ENCODE measurements at places on chromosomes 5 and 9.
A peak's percentile ranks its signal among the peaks of the same experiment; 100 is the strongest.

- peak; percentile 8 for DNase-seq
These were observed 822 bp upstream of the TNIP1 start for GRCh38 chr5:151081431-151082281.

- DNase-seq: no peak
These were observed 12.2 kb downstream of the TSPAN17 start for GRCh38 chr5:176659512-176659839.

- DNase-seq: no peak
These were observed 37.0 kb upstream of the CRB2 start for GRCh38 chr9:123318961-123319421.

- no peak for DNase-seq
These were observed 160.6 kb downstream of the COL23A1 start for GRCh38 chr5:178429491-178430185.

DNA sequence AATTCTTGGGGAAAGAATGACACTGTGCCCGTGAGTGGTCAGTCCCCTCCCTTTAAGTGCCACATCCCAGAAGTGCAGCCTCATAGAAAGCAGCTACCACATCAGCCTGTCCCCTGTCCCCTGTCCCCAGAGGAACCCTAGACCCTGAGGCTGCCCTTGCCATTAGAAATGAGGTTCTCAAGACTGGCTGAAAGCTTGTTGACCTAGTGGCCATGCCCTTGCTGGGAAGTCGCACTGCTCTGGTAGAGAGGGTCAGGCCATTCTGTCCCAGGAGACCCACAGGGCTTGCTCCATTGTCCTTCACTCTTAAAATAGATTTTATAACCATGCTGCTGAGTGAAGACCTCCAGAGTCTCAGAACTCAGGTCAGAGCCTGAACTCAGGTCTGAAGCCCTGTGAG lies 184.5 kb downstream of the RGS3 start:
- no peak for DNase-seq

DNA sequence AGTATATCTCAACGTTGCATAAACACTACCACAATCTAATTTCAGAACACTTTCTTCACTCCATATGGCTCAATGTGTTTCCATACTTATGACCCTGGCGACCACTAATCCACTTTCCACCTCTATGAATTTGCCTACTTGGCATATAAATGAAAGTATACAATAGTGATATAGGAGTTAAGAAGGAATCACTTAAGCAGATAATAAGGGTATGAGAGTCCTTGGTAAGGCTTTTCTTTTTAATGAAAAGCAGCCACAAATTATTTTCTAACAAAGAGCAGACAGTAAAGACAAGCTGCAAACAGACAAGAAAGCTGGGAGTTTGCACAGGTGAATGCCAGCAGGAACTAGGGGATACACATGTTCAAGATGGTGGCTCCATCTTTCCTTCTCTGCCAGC lies 615.1 kb upstream of the NUDT12 start:
- no peak for DNase-seq

GRCh38 chr5:134206627-134207160 lies 19.2 kb downstream of the PPP2CA start:
- DNase-seq: no peak

- DNase-seq: no peak
These were observed 140.6 kb upstream of the LIFR start for GRCh38 chr5:38697013-38697412.

- no peak for DNase-seq
These were observed 34.7 kb downstream of the NKD2 start for GRCh38 chr5:1043327-1043726.

GRCh38 chr5:150338546-150338945 lies 19.0 kb upstream of the TCOF1 start:
- no peak for DNase-seq

GRCh38 chr5:150131461-150131860 lies 24.2 kb downstream of the PDGFRB start:
- DNase-seq: no peak

GRCh38 chr9:112000743-112001142 lies 104.1 kb downstream of the UGCG start:
- DNase-seq: no peak

- DNase-seq: no peak
These were observed 39.2 kb downstream of the WDR36 start for GRCh38 chr5:111131356-111131755.

DNA sequence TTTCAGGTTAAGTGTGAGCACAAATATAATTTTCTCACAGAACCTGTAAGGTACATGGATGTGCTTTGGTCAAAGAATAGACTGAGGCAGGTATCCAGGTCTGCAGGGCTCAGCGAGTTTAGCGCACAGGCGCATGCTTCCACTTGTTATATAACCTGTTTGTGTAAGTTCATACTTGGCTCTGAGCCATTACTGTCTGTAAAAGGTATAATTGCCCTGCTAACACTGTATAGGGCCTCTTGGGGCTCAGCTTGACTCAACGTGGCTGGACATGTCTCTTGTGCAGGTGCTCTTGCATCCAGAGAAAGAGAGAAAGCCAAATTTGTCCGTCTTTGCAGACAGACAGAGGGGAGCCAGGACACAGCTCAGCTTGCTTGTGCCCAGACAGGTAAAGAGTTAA lies 759.6 kb downstream of the MTRR start:
- DNase-seq: no peak

GRCh38 chr9:77997611-77998284 lies 33.9 kb downstream of the GNAQ start:
- no peak for DNase-seq

DNA sequence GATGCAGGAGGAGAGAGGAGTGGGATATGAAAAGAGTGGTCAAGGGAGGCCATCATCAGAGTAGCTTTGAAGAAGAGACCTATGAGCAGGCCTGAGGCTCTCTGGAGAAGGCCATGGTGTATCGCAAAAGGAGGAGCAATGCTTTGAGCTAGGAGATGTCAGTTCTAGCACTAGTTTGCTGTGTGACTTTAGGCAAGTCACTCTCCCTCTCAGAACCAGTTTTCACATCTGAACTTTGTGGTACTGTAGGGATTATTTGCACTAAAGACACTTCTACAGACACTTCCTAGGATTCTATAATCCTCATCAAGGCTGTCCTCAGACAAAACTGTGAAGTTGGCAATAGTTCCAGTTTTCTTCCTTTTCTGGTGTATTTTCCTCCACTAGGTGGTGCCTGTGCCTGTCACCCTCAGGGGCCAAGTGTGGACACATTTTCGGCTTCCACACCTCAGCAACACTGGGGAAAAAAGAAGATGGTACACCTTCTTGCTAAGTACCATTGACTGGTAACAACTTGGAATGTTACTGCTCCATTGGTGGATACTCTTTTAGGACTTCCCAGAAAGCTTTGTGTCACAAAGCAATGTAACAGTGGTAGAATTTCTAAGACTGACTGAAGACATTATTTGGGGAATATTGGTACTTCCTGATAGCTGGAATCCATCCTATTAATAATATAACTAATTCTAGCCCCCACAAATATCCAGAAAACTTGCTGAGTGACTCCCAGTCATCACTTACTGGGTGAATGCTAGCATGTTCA lies 9.9 kb downstream of the PAPPA start:
- peak; percentile 4 for DNase-seq

DNA sequence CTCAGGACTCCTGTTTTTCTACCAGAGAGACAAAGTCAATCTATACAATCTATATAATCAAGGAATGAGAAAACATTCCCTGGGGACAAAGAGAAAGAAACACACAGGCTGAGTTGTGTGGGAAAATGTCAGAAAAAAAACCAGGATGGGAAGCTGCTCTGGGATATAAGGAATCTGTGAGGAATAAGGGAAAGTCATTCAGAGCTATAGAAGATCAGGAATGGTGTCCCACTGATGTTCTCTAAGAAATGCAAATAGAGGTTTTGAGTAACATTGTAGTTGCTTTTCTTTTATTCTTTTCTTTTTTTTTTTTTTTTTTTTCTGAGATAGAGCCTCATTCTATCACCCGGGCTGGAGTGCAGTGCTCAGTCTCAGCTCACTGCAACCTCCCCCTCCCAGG lies 605.9 kb upstream of the KLF4 start:
- DNase-seq: no peak

DNA sequence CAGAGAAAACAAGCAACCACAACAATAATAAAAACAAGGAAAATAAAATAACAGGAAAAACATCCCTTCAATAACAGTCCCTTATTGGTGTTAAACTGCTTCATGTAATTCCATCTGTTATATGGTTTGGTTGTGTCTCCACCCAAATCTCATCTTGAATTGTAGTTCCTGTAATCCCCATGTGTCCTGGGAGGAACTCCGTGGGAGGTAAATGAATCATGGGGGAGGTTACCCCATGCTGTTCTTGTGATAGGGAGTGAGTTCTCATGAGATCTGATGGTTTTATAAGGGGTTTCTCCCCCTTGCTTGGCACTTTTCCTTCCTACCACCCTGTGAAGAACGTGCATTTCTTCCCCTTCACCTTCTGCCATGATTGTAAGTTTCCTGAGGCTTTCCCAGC lies 369.8 kb downstream of the TMEM232 start:
- DNase-seq: no peak

DNA sequence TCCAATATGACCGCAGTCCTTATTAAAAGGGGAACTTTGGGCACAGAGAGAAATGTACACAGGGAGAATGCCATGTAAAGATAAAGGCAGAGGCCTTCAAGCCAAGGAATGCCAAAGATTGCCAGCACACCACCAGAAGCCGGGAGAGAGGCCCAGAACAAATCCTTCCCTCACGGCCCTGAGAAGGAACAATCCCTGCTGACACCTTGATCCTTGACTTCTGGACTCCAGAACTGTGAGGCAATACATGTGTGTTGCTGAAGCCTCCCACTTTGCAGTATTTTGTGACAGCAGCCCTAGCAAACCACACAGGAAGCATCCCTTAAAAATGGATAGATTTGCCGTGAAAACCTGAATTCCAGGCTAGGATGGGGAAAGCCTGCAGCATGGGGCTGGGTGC lies 80.0 kb downstream of the MAMDC2 start:
- DNase-seq: no peak

- no peak for DNase-seq
These were observed 282.6 kb downstream of the SPATA31D1 start for GRCh38 chr9:82271106-82271561.

DNA sequence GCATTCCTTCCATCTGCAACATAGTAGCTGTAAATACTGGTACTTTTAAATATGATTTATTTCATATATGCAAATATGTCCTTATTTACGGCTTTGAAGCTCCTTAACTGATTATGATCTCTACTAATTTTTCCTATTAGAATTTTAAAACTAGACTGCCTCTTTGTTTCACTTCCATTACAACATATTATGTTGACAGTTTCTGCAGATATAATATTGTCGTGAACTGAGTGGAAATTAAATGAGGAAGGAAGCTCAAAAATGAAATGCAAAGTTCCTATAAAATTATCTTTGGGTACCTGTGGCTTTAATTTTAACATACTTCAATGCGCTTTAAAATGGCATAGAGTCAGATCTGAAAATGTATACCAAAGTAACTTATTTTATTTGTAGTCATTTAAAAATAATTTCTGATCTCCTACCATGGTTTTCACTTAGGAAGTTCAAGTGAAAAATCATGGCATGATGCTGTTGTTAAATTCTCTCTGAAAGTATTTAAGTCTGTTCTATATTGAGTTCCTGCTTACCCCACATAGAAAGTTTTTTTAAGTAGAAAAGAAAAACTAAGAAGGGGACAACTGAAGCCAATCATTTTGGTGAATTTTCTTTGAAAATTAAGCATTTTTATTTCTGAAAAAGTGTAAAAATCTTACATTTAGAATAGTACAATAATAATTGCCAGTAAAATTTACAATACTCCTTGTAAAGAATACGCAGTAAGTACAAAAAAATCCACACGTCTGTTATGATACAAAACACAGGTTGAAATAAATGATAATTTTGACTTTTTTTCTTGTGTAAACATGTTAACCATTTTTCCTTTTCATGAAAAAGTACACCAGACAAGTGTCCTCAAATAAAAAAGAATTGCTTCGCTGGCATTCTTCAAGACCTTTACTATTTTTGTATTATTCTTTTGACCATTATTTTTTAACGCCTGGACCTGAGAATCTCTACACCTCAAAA lies 2.6 kb downstream of the FOXD1 start:
- no peak for DNase-seq

GRCh38 chr5:176830422-176830994 lies 20.1 kb downstream of the UNC5A start:
- no peak for DNase-seq

- DNase-seq: no peak
These were observed 2085.7 kb upstream of the C9orf72 start for GRCh38 chr9:29659014-29659413.
